ENCODE measurements at places on chromosomes 1 and 21.

DNA sequence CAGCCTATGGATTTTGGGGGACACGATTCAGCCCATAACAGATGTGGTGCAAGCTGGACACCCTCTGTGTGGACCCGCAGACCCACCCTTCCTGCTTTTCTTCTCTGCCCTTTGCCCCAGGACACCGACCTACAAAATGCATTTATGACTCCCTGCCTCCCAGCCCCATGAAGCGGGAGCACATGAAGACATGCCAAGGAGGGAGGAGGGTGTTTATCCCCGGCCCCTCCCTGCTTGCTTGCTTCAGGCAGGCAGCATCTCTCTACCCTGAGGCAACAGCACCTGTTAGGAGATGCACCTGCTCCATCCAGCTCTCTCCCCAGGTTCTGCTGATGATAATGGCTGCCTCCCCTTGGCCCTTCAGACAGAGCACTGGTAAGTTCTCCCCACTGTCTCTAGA, 187.5 kb downstream of the PSMG1 start:
- no peak for DNase-seq

GRCh38 chr1:193462629-193463320, 276.4 kb upstream of the B3GALT2 start:
- DNase-seq, result no peak

GRCh38 chr1:247077876-247078257, 744 bp downstream of the ZNF670 start:
- DNase-seq, result no peak

DNA sequence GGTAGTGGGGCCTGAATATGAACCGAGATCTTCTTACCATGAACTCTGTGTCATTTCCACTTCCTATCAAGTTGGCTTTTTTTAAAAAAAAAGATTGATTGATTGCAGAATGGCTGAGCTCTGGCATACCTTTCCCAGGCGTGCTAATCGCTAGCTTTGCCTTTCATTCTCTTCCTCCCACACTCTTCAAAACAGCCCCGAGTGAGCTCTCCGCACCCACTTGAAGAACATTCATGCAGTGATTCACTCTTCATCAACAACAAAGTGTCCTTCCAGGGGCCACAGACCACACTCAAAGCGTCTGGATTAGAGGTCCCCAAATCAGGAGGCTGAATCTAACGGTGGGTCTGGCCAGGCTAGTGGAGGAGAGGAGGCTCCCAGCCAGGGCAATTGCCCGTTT, 96.3 kb upstream of the GALNT2 start:
- no peak for DNase-seq

GRCh38 chr1:211633524-211633846, 41.9 kb downstream of the NEK2 start:
- no peak for DNase-seq

- no peak for DNase-seq
Observed at GRCh38 chr1:165965857-165966256, 138.4 kb downstream of the UCK2 start.

- DNase-seq, result no peak
Observed at GRCh38 chr21:24594082-24594481, 1013.2 kb downstream of the MRPL39 start.

DNA sequence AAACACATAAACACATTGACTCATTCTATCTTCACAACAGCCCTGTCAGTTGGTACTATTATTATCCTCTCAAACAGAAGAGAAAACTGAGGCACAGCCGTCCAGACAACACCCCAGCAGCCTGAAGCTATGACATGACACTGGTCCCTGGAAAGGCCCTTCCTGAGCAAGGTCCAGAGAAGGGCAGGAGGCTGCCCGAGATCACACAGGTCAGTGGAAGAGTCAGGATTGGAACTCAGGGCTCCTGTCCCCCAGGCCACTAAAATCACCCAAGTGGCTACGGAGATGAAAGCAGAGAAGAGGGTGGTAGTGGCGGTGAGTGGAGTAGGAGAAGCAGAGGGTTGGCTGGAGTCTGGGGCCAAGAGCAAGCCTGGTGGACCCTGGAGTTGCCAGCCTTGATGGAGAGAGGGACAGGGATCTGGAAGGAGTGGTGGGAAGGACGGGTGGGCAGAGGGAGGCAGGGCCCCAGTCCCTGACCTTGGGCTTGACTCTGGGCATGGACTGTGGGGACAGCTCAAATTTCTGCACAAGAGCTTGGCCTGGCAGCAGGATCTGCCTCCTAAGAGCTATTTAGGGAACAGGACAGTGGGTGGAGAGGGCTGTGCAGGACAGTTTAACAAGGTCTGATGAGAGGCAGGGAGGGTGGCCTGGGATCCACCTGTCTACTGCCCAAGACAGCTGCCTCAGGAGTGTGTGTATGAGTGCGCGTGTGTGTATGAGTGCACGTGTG, 15.8 kb downstream of the MYOM3 start:
- no peak for DNase-seq

- DNase-seq, result no peak
Observed at GRCh38 chr1:99963041-99963795, 6.6 kb upstream of the SLC35A3 start.

DNA sequence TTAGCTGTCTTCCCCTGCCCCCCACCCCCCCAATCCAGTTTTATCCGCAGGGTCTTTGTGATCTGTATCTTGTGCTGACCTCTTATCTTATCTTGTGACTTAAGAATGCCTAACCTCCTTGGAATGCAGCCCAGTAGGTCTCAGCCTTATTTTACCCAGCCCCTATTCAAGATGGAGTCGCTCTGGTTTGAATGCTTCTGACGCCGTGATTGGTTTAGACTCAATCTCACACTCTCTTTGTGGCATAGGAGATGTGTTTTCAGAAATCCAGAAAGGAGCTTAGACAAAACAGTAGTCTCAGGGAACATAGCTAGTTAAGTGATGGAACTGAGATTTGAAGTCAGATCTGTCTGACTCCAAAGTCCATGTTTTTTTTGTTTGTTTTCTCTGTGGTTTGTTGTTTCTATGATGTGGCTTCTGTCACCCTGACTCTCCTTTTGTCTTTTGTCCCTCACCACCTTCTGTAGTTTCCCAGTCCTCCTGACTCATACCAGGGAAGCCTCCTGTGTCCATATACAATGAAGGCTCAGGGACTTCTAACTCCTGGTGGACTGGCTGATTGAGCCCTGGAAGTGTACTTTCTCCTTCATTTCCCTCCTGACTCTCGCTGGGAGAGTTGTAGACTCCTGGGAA, 18.1 kb upstream of the USP24 start:
- DNase-seq, result no peak

DNA sequence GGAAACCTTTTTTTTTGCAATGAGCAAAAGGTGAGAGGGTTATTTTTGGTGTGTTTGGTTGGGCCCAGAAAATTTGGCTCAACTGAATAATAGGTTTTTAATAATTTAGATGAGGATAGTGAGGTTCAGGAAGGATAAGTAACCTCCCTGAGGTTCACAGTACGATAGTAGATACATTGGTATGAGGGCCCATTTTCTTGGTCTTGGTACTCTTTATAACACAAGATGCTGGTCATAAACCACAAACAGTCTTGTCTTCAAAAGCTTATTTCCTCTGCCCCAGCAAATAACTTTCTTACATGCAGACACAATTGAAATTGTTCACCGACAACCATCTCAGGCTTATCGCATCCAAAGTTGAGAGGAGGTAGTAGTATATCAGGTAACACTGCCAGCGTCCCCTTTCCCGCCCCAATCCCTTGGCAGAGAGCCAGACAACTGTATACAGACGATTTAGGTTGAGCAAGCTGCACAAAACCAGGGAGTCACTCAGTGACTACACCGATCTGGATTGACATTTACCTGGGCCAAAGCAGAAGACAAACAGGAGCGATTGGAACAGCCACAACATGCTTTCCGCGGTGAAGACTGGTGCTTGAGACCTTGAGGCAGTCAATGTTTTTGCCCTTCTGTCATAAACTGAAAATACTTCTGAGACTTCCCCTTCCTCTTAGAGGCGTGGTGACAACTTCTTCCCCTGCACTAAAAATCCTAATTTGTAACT, at the start of gene SLAMF6:
Gene SLAMF6 (minus strand): TSS at position 634 of the 724 bp plus-strand sequence. CDS start 63 bp downstream, at position 571.
- DNase-seq, result no peak

GRCh38 chr1:209816923-209817322, 10.8 kb upstream of the UTP25 start:
- DNase-seq, result no peak

GRCh38 chr1:203325026-203325417, 19.7 kb downstream of the BTG2 start:
- no peak for DNase-seq

GRCh38 chr1:1024771-1025699, 5.1 kb downstream of the AGRN start:
- no peak for DNase-seq

DNA sequence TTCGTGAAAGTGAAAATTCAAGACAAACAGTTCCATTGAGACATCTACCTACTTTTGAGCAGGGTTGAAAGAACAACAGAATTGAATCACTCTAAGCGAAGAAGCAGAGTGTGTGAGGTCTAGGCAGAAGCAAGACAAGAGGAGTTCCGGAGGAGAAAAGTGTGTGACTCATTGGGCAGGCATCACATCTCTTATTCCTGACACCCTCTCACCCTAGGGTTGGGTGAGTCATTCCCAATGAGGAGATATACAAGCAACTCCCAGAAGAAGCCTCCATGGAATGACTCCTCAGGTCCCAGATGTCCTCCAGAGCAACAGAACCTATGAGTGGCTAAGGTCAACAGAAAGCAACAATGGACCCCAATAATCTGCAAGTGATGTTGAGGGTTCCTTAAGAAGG, 138.1 kb downstream of the TPR start:
- peak; percentile 51 for DNase-seq

GRCh38 chr1:199955235-199955634, 72.3 kb upstream of the NR5A2 start:
- no peak for DNase-seq

DNA sequence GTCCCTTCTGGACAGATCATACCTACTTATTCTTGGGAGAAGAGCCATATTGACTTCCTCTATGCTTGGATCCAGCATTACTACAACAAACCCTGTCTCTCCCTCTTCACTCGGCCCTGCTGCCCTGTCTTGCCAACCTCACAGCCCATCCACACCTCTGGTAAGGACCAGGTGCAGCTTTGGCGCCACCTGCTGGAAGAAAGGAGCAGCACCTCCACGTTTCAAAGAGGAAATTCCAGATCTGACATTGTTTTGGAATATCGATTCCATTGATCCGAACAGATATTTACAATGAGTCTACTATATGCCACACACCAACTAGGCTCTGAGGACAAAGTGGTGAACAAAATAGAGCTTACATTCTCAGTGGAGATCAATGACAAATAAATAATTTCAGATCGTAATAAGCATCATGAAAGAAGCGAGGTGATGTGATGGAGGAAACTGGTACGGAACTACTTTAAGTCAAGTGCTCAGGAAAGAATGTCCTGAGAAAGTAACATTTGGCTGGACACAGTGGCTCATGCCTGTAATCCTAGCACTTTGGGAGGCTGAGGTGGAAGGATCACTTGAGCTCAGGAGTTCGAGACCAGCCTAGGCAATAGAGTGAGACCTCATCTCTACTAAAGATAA, 18.7 kb downstream of the MFSD2A start:
- peak; percentile 38 for DNase-seq

GRCh38 chr21:38277501-38278131, 20.8 kb downstream of the KCNJ15 start:
- DNase-seq, result peak; percentile 59

GRCh38 chr1:202848191-202848542, 37.4 kb downstream of the PCAT6 start:
- DNase-seq, result no peak

DNA sequence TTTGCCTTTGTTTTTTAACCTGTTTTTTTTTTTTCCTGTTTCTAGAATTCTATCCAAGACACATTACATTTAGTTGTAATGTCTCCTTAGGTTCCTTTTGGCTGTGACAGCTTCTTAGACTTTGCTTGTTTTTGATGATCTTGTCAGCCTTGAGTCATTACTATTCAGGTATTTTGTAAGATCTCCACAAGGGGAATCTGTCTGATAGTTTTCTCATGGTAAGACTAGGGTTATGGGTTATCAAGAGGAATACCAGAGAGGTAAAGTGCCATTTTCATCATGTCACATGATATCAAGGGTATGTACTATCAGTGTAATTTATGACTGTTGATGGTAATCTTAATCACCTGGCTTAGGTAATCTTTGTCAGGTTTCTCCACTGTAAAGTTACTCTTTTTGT, 99.1 kb upstream of the GFI1 start:
- no peak for DNase-seq

GRCh38 chr1:154407198-154408091, 2.3 kb downstream of the IL6R start:
- no peak for DNase-seq

DNA sequence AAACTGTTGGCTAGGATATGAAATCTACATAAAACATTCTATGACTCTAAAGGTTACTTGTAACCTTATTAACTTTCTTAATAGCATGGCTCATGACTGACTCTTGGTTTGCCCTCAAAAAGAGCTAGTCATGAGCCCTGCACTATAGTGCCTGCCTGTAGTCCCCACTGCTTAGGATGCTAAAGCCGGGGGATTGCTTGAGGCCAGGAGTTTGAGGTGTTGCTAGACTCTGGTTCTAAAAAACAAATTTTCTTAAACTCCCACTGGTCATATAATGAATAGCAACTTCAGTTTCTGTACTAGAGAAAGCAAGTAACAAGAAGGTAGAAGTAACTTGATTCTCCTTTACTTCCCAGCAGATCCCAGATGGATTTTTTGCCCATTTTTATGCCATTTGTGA, 15.8 kb upstream of the NEXN start:
- no peak for DNase-seq

DNA sequence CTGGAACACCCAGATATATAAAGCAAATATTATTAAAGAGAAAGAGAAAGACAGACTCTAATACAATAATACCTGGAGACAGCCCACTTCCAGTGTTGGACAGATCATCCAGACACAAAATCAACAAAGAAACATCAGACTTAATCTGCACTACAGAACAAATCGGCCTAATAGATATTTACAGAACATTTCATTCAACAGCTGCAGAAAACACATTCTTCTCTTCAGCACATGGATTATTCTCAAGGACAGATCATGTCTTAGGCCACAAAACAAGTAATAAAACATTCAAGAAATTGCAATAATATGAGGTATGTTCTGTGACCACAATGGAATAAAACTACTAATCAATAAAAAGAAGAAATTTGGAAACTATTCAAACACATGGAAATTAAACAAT, 398.3 kb upstream of the DUSP10 start:
- no peak for DNase-seq

- peak; percentile 92 for DNase-seq
Observed at GRCh38 chr21:29130270-29130969, at the start of gene MAP3K7CL. Gene MAP3K7CL (plus strand): TSS chr21:29130644. CDS start chr21:29133345, 2,701 bp downstream.

GRCh38 chr1:109849655-109850054, 61.0 kb upstream of the CSF1 start:
- no peak for DNase-seq

GRCh38 chr1:32718036-32718435, 15.5 kb upstream of the SYNC start:
- no peak for DNase-seq

GRCh38 chr1:119475866-119476439, 31.1 kb upstream of the HSD3B1 start:
- DNase-seq, result no peak

GRCh38 chr21:31218830-31219608, 125.0 kb downstream of the TIAM1 start:
- no peak for DNase-seq

- no peak for DNase-seq
Observed at GRCh38 chr1:111602302-111602701, 17.3 kb upstream of the RAP1A start.

- DNase-seq, result no peak
Observed at GRCh38 chr21:40433538-40433937, 413.4 kb downstream of the DSCAM start.
